ENCODE measurements at places on chromosomes 5 and 9.

- no peak for DNase-seq
Measured at GRCh38 chr9:123269281-123269680, 895 bp upstream of the STRBP start.

DNA sequence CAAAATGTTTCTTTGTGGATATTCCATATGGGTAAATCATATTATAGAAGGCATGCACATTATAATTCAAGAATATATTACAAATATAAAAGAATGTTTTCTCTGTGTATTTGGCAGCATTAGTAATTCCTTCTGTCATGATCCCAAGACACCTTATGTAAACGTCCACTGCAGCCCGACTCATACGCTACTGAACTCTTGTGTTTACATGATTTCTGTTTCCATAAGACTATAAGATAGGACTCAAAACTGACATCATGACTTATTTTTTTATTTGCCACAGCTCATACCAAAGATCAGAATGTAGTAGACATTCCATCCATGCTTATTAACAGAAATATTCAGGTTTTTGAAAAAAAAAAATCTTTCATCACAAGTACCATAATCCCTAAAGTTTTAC, 234.1 kb downstream of the AP3B1 start:
- no peak for DNase-seq

- DNase-seq: no peak
Measured at GRCh38 chr5:88854769-88855168, 28.2 kb downstream of the MEF2C start.

DNA sequence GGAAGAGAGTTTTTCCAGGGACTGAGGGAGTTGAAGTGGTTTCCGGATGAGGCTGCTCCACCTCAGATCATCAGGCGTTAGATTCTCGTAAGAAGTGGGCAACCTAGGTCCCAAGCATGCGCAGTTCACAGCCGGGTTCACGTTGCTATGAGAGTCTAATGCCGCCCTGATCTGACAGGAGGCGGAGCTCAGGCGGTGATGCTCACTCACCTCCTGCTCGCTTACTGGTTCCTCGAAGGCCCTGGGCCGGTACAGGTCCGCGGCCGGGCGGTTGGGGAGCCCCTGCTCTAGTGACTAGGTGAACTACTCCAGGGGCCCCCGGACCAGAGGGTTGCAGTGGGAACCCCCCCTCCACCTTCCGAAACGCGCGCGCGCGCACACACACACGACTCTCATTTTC, 997 bp upstream of the RNF130 start:
- DNase-seq: no peak

DNA sequence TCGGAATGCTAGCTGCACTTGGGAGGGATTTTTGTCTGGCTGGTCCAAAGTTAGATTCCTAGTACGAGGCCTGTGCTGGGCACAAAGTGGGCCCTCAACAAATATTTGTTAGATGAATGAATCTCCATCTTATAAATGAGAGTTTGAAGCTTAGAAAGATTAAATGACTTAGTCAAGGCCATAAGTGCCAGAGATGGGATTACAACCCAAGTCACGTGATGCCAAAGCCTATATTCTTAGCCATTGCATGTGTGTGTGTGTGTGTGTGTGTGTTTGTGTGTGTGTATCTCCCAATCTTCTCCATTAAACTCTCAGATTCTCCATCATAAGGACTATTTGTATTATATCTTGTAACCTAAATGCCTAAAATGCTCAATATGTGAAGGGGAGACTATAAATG, 130.8 kb upstream of the MAP1B start:
- DNase-seq: no peak

- no peak for DNase-seq
Measured at GRCh38 chr9:125854553-125855275, 107.5 kb downstream of the PBX3 start.

- DNase-seq: no peak
Measured at GRCh38 chr5:180810959-180811622, 8.5 kb upstream of the MGAT1 start.

DNA sequence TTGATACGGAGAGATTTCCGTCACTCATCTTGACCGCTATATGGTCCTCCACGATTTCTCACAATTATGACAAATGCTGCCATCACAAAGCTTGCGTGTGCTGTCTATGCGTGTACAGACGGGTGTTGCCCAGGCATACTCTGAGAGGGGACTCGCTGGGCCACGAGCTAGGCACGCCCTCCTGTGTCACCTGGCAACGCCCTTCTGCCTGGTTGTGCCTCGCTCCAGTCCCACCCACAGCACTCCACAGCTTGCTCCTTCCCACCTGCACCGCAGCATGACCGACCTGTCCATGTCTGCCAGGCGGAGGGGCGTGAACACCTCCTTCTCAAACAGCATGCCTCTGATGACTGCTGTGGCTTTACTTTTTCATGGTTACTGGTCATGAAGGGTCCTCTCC, 55.6 kb downstream of the CAMSAP1 start:
- DNase-seq: no peak

DNA sequence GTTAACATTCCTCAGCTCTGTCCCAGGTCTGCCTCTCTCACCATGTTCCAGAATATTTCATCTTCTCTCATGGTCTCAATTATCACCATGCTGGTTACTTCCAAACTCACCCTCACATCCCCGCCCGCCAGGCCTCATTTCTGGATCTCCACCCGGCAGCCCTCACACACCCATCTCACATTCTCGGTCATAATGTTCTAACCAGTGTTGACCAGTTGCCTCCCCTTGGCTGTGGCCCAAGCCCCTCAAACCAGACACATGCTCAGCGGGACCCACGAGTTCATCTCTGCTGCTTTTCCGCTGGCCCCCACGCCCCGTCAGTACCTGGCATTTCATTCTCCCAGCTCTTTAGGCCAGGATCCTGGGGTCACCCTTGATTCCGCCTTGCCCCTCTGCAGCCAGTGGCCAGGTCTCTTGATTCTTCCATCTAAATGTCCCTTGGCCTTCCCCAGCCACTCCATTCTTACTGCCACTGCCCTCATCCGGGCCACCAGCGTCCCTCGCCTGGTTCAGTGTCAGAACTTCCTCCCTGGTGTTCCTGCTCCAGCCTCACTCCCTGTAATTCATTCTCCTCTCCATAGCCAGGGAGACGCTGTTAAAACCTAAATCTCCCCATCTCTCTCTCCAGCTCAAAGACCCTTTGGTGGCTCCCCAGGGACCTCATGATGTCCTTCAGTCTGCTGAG, 141.7 kb downstream of the MVB12B start:
- DNase-seq: no peak

DNA sequence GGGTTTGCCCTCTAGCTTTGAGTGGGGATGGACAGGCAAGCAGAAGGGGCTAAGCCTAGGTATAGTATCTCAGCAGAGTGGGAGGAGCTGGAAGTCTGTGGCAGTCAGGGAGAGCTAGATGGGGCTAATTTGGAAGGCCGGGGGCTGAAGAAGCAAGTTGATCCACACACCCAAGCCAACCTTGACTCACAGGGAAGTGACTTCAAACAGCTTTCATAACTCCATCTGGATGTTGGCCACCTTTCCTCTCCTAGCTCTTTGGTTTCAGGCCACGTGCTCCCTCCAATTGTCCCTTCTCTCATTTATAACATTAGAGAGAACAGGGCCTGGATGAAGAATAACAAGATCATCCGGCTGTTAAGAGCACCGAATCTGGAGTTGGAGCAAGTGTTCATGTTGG, 36.8 kb downstream of the EGR1 start:
- no peak for DNase-seq

DNA sequence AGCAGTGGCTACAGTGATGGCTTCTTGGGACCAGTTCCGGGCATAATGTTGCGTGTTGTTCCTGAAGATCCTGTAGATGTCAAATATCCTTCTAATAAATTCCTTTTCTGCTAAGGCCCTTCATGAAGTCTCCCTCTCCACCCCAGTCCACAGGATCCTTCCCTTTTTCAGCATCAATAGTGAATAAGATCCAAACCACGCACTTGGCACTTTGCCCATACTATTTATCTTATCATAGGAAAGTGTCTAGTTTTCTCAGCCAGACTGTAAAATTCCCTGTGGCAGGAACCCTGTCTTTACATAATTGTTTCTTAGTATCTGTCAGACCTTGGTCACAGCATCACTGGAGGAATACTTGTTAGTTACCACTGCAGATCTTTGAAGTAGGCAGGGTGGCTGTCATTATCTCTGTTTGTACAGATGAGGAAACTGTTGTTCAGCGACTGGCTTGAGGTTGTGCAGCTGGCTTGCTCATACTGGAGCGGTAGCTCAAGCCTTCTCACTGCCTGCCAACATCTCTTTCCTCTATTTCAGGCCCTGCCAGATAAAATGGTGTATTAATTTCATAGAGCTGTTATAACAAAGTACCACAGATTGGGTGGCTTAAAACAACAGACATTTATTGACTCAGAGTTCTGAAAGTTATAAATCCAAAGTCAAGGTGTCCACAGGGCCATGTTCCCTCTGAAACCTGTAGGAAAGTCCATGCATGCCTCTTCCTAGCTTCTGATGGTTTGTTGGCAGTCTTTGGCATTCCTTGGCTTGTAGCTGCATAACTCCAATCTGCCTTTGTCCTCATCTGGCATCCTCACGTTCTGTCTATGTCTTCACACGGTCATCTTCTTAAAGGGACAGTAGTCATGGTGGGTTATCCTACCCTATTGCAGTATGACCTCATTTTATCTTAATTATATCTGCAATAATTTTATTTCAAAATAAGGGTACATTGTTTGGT, 33.5 kb upstream of the APC start:
- DNase-seq: no peak

- DNase-seq: no peak
Measured at GRCh38 chr5:143312822-143313221, 90.7 kb downstream of the NR3C1 start.

GRCh38 chr5:31581498-31582099, 49.5 kb downstream of the C5orf22 start:
- peak; percentile 15 for DNase-seq

- no peak for DNase-seq
Measured at GRCh38 chr5:95274011-95274410, 10.9 kb downstream of the MCTP1 start.

DNA sequence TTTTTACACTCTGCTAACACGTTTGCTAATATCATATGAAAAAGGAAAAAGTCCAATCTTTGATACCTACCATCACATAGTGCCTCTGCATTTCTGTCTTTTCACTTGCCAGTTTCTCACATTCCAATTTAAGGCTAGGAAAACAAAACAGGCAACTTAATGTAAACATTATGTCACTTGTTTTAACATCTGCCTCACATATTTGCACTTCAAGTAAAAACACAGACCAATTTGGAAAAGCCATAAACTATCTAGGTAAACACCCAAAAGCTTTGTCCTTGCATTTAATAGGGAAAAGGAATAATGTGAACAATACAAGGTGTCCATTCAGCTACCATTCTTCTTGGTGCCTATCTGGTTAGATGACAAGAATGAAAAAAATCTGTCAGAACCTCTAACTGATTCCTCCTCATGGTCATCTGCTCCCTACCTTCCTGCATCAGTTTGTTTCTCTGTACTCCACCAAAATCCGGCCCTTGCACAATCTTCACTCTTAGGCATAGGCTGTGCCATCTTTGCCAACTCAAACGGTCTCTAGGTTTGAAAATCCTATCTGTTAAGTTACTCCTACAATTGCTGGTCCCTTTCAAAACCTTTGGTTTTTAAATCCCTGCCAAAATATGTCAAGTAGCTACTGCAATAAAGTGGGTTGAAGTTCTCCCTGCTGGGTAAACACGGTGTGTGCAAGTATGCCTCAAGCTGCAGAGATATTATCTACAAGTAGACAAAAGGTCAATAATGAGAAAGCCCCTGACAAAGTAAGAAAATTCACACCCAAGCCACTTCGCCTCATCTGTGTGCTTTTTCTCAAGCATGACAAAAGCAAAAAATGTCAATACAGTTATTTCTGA, 3.4 kb downstream of the TLE1 start:
- DNase-seq: no peak

DNA sequence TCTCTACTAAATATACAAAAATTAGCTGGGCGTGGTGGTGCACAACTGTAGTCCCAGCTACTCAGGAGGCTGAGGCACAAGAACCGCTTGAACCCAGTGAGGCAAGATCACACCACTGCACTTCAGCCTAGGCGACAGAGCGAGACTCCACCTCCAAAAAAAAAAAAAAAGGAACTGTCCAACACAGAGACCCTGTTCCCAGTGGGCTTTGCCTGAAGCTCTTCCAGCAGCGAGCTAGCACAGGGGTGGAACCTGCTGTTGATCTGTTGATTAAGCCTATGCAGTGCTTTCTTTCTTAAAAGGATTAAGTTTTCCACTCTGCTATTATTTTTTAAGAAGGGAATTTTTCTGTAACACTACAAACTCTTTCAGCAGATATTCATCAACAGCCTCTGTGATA, 171.0 kb upstream of the TUT7 start:
- DNase-seq: no peak

DNA sequence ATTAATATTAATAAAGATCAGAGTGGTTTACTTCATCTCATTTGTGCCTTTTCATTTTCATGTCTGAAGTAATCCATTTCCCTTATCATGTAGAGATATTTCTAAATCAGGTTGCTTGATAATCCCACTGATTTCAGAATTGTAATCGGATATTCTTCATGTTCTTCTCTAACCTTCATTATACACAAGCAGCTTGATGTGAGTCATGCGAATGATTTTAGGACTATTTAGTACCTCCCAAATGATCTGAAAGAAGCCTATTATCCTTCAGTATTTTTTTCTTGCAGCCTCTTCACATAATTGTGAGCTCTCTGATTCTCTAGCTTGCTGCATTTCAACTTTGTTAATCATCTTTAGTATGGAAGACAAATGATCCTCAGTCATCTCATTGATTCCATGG, 182.0 kb downstream of the GIN1 start:
- DNase-seq: no peak

- DNase-seq: peak; percentile 12
Measured at GRCh38 chr5:140927228-140927573, 1.1 kb downstream of the PCDHAC1 start.

DNA sequence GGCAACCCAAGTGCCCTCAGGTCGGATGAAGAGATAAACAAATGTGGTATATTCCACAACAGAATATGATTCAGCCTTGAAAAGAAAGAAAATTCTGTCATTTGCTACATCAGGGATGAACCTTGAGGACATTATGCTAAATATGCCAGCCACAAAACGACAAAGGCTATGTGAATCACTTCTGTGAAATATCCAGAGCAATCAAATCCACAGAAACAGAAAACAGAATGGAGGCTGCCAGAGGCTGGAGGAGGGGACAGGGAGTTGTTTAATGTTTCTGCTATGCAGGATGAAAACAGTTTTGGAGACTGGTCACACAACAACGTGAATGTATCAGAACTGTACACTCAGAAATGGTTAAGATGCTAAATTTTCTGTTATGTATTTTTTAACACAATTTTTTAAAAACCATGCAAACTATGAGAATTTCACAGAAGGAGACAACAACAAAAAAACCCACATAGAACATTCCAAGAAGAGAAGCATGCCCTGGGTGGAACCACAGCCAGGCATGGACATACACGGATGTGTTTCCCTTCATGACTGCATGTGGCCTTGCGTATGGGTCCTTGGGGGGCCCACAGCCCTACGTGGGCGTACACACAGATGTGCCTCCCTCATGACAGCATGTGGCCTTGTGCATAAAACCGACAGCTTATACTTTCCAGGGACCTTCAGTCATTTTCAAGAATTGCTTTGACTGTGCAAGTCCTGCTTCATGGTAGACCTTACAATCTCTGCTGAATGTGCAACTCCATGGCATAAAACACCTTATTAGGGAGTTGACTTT, 146.7 kb downstream of the ROR2 start:
- DNase-seq: no peak

GRCh38 chr9:23319092-23319491, 506.9 kb downstream of the ELAVL2 start:
- DNase-seq: no peak

- no peak for DNase-seq
Measured at GRCh38 chr9:6098431-6098830, 83.0 kb upstream of the RANBP6 start.
